ENCODE measurements at places on chromosomes 1 and 21.

DNA sequence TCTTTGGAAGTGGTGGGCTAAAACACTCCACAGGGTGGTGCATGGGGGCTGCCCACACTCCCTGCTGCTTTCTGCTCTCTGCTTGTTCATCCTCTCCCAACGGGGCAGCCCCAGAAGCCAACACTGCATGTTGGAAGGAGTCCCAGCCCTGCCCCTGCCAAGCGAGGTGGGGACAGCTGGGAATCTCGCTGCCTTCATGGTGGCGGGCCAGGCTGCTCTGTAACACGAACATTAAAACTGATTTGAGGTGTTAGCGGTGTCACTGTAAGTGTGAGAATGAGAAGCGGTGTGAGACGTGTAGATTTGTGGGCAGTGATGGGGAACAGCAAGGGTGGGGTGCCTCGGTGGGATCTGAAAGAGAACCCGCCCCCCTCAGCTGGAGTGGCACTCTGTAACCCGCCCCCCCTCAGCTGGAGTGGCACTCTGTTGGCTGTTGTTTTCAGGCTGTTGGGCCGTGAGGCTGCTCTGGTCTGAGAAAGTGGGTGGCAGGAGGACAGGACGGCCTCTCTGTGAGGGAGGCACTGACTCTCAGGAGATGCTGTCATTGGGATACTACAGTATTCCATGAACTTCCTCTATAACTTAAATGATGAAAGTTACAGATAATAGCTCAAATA, 80.9 kb downstream of the PCBP3 start:
- no peak for DNase-seq

GRCh38 chr1:51295926-51296325, 34.4 kb downstream of the TTC39A start:
- no peak for DNase-seq

- DNase-seq, result no peak
These were observed 86.7 kb downstream of the GALNT2 start for GRCh38 chr1:230153641-230154296.

GRCh38 chr1:198937231-198938031, 298.6 kb downstream of the PTPRC start:
- peak; percentile 84 for DNase-seq

- DNase-seq, result no peak
These were observed 42.3 kb downstream of the GNG4 start for GRCh38 chr1:235607284-235607683.

- DNase-seq, result no peak
These were observed 664.4 kb downstream of the LMO4 start for GRCh38 chr1:87993051-87993450.

DNA sequence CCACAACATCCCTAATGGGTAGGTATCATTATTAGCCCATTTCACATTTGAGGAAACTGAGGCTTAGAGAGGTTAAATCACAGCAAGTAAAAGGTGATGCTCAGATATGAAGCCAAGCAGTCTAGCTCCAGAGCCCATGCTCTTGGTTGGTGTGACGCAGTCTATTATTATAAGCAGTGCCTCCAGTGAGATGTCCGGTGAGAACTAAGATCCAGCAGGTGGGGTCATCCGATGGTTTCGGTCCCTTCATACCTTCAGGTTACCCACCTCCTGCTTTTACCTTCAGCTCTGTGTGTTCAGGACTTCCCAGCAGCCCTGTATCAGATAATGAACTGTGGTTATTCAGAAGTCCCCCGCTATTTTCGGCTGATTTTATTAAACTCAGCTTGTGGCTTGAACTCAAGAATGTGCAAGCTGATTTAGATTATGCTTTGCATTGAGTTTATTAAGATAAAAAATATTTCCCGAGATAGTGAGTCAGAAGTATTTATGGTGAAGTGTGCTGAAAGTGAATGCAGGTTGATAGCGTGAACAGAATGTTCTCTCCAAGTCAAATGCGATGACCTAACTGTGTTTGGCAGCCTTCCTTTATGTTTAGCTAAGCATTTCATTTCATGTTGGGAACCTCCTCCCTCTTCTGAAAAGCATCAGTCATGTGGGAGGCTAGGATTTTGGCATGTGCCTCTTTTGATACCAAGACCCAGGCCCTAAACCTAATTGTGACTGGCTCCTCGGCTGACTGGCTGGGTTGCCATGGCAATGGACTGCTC, 160.9 kb upstream of the UBE2U start:
- DNase-seq, result no peak

GRCh38 chr1:79531790-79532189, 525.3 kb upstream of the ADGRL4 start:
- DNase-seq, result no peak

DNA sequence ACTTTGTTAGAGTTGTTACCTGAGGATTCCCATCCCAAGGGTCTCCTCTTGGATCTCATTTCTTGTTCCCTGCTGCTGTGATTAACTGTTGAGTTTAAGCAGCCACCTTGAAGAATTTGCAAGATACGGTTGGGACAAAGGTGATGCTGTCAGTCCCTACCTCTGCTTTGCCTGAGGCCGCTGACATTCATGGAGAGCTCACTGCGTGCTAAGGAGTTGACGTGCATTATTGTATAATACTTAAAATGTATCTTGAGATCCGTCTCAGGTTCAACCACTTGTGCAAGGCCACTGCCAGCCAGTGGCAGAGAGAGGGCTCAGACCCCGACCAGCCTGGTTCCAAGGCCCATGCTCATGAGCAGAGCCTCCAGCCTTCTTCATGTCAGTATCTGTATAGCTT, 14.2 kb downstream of the DOP1B start:
- no peak for DNase-seq

GRCh38 chr1:235461954-235462353, 42.3 kb downstream of the B3GALNT2 start:
- no peak for DNase-seq

- DNase-seq, result no peak
These were observed 5.3 kb downstream of the HES2 start for GRCh38 chr1:6414443-6414844.

DNA sequence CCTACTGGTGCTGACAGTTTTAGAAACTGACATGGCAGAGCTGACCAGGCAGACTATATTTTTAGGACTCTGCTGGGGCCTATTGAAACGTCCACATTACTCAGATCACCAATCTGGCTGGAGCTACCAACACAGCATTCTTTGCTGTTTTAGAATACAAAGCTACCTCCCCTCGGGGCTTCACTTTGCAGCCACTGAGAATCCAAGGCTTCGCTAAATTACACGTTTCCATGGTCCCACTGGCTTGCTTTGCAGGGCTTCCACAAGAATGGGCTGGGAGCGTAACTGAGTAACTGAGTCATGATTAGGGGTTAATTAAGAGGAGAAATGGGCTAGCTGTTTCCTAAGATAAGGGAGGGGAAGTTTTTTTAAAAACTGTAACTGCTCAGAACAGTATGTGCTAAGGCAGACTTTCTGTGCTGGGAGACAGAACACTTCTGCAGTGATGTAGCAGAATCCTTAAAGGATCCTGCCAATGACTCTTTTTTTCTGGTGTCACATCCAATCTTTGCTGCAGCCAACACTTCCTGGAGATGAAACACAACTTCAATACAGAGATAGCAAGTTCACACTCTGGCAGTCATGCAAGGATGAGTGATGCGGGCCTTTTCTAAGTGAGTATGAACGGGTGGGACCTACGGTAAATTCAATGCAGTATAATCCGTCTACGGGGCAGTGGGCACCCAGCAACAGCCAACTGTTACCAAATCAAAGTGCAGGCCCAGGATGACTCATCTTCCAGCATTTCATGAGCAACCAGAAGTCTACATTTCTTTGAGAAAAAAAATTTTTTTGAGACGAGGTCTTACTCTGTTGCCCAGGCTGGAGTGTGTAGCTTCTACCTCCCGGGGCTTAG, 21.5 kb downstream of the NDUFS5 start:
- DNase-seq, result no peak

DNA sequence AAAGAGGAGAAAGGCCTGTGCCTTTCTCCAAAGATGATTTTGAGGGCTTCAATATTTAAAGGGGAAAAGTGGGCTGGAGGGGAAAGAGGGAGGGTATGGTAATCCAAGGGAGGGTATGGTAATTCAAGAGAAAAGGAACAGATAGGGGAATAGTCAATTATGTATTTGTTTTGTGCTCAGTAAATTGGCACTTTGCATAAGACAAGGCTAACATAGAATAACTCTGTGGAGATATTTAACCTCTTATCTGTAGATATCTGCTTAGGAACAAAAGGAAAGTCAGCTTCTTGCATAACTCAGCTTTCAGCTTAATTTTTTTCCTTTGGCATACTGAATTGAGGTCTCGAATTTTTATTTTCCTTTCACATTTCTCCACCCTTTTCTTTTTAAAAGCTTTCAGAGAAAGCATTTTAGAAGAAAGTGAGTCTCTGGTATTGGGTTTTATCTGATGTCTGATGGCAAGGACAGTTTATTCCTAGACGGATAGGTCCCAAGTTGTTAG, 119.9 kb upstream of the F3 start:
- no peak for DNase-seq

DNA sequence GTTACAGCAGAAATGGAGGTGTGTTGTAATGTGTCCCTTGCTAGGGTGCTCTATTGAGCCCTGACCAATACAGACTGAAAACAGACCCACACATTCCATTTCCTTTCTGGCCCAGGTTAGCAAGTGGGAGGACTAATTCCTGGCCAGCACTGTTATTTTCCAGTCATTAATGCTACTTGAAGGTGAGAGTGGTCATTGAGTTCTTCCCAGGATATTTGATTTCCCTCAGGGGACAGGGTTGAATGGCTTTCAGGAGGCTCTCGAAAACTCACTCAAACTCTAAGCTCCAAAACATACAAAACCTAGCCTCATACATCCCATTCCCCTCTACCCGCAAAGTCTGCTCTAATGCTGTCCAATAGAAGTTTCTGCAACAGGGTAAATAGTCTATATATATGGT, 6.2 kb downstream of the LRRC52 start:
- no peak for DNase-seq

- no peak for DNase-seq
These were observed at the start of gene FASLG for GRCh38 chr1:172658871-172659453. FASLG (plus strand) TSS chr1:172659103; CDS start chr1:172659202, 99 bp downstream.

DNA sequence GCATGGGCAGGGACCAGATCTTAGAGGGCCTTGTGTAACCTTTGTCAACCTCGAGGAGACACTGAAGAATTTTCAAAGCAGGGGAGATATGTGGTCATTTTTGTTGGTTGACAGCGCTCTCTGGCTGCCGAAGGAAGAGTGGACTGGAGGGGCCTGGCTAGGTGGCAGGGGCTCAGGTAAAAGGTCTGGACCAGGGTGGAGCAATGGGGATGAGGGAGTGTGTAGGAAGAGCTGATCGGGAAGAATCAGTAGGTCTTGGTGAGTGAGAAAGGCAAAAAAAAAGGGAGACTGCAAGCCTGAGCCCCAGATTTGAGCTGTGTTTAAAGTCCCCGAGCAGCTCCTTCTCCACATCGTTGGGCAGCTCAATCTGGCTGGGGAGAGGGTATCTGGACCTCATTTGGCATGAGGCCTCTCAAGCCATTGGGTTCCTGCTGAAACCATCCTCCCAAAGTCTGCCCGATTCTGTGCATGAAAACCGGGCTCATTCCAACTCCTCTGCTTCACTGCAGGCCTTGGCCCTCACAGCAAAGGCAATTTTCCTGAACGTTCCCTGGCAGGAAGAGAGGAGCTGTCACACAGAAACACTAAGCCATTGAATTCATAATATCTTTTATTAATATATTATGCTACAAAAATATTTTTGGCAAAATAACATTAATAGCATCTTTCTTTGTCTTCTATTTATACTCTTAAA, 237.1 kb downstream of the TRABD2B start:
- DNase-seq, result no peak

GRCh38 chr1:177755851-177756560, 213.9 kb downstream of the SEC16B start:
- DNase-seq, result no peak

- DNase-seq, result peak; percentile 91
These were observed 9.1 kb upstream of the PADI2 start for GRCh38 chr1:17128361-17128760.

- DNase-seq, result no peak
These were observed 49.1 kb downstream of the DDX20 start for GRCh38 chr1:111804776-111805175.

DNA sequence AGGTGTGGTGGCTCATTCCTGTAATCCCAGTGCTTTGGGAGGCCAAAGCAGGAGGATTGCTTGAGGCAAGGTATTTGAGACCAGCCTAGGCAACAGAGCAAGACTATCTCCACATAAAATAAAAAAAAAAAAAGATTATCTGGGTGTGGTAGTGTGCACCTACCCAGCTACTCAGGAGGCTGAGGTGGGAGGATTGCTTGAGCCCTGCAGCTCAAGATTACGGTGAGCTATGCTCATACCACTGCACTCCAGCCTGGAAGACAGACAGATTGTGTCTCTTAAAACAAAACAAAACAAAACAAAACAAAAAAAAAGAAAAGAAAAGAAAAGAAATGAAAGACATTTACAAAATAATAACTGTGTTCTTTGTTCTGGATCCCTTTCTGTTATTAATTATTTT, 6.1 kb upstream of the TLCD4 start:
- DNase-seq, result no peak

DNA sequence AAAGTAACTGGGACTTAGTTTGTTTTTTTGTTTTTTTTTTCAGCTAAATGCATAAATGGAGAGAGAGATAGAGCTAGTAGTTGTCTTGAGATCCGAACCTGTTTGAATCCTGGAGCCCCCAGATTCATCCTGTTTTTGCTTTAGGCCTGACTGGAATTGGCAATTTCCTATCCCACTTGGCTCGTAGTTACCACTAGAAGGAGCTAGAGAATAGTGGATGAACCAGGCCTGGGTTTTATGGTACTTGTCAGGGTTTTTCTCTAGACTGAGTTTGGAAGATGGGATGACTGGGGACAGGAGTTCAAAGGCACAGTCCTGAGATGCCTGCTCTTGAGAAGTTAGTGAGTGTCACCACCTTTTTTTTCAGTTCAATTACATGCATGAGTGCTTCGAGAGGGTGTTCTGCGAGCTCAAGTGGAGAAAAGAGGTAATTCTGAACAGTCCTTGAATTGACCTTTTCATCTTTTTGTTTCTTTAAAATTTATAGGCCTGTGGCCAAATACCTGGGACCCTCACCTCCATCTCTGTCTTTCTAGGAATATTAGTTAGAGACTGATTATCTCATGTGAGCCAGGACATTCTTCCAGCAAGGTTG, 23.4 kb downstream of the CELF3 start:
- DNase-seq, result peak; percentile 18

GRCh38 chr1:94873520-94874351, 53.2 kb downstream of the CNN3 start:
- DNase-seq, result no peak

- DNase-seq, result no peak
These were observed 319.2 kb downstream of the NTNG1 start for GRCh38 chr1:107460035-107460434.
